Stimulated activated CD4-positive, alpha-beta T cell treated with anti-CD3 and anti-CD28 coated beads, Interleukin-15, amount 100 ng/mL, for 24 hours (primary cell): ENCODE measurements at places on chromosomes 3 and 15.

DNA sequence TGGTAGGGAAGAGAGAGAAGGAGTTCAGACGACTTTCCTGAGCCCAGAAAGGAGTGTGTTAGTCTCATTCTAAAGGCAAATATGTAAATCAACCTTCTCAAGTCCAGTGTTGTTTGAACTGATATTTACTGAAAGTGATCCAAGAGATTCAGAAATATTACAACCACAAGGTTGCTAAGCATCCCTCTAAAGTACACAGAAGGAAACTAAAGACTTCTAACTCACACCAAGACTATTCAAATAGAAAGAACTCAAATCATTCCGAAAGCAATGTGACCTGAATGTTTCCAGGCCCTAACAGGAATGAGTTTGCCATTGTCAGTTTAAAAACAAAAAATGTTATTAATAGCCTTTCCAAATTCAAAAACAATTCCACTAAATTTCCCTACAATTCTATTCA is 56.9 kb upstream of the VGLL3 start:
- no peak for DNase-seq

- no peak for DNase-seq
These were observed 6.4 kb upstream of the ADAM10 start for GRCh38 chr15:58755956-58756355.

DNA sequence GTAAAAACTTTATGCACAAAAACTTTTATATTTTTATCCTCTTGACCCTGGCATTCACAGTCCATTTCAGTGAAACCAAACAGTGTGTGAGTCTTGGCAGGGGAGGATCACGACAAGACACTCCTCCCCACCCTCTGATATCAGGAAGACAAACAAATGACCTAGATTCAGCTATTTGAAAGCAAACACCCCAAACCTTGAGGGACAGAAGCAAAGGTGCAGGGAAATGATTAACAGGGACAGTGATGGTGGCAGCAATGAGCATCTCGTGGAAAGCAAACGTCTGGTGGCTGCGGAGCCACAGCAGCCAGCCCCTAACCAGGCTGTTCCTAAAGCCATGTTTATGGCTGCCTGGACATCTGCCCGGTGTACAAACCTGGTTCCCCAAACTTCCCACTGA is 52.1 kb downstream of the FSIP1 start:
- DNase-seq, result no peak

DNA sequence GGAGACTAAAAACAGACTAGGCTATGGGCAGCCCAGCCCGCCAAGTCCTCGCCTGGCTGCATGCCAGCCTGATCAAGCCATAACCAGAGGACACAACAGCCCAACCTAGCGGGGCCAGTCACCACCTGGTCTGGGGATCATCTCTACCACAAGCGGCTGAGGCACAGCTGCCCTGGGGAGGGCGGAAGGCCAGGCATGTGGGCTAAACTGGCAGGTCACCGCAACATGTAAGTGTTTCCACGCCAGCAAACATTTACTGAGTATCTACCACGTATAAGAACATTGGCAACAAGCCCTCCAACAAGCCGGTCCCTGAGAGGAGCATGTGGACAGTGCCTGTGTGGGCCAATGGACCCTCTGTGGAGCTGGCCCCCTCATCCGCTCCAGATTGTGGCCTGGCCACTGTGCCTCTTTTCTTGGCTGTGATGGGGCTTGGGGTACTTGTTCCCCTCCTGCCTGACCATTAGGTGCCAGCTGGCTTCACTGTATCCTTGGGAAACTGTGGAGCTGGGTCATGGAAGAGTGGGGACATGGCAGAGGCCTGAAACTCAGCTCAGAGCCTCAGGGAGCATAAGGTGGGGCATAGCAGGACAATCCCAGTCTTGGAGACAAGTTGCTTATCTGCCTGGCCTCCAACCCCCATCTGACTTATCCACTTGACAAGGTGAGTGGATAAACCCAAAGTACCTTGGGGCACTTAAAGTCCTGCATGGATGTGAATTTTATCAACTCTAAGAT is 9.0 kb downstream of the UBXN7 start:
- DNase-seq, result no peak

- no peak for DNase-seq
These were observed 60.9 kb downstream of the MGLL start for GRCh38 chr3:127761441-127761801.

- no peak for DNase-seq
These were observed 126.4 kb downstream of the GREM1 start for GRCh38 chr15:32844118-32844711.

- no peak for DNase-seq
These were observed 95.8 kb downstream of the BDH1 start for GRCh38 chr3:197460002-197460401.

GRCh38 chr3:141864281-141864970 is 12.0 kb upstream of the ATP1B3 start:
- DNase-seq, result no peak

DNA sequence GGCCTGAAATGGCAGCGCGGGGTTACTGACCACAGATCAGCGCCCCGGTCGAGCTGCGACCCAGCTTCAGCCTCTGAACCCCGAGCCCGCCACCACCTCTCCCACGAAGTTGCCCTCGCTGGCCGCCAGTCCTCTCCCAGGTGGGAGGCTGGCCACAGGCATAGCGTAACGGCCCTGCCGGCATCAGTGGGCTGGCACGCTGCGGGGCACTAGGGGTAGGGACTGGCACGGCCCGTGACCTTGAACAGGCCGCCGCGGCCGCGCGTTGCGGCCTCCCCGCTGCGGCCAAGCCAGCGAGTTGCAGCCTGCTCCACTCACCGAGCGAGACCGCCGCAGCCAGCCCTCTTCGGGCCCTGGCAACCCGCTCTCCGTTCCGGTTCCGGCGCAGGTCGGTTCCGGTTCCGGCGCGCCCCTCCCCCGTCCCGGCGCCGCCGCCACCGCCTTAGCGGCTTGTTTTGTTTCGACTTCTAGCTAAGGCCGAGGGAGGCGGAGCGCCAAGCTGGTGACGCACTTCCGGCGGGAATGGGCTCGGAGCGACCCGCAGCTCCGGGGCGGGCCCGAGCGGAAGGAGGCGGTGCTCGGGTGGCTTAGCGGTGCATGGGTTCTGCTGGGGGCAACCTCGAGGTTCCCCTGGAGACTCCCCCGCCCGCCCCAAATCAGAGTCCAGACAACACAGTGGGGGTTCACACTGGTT is at the start of gene USP19:
Gene USP19, minus strand, starts transcription at position 386 of the 694 bp plus-strand sequence. CDS start 1,678 bp downstream, outside the sequence.
- peak; percentile 96 for DNase-seq

DNA sequence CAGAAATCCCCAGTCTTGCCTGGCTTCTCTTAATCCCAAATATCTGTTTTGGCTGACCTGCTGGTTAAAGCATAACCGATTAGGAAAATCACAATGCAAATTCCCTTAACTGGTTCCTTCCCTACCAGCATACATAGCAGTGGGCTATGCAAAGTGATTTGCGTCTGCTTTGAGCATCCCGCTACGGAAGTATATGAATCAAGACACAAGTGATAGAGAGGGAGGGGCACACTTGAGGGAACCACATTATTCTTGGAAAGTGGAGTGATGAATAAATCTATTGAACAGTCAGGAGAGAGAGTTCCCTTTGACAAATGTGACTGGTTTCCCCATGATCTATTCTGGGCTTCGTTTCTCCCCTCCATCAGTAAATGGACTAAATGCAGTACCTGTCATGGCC is 119.6 kb upstream of the C15orf61 start:
- DNase-seq, result no peak

DNA sequence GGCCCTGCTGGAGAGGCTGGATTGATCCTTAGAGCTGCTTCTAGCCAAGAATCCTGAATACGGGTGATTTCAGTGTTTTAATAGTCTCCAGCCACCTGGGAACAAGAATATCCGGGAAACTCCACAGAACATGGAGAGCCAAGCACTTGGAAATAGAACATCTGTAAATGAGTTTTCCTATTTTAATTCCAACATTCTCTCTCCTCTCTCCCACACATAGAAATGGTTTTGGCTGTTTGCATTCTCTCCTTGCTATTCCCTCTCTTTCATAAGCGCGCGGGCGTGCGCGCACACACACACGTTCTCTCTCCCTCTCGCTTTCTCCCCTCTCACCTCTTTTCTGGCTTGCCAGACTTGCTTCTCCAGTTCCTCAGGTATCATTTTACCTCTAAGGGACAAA is 50.6 kb downstream of the GADL1 start:
- DNase-seq, result no peak

GRCh38 chr3:172167892-172168648 is 128.7 kb downstream of the FNDC3B start:
- DNase-seq, result no peak

- no peak for DNase-seq
These were observed 184.5 kb downstream of the FHIT start for GRCh38 chr3:61066800-61067199.

DNA sequence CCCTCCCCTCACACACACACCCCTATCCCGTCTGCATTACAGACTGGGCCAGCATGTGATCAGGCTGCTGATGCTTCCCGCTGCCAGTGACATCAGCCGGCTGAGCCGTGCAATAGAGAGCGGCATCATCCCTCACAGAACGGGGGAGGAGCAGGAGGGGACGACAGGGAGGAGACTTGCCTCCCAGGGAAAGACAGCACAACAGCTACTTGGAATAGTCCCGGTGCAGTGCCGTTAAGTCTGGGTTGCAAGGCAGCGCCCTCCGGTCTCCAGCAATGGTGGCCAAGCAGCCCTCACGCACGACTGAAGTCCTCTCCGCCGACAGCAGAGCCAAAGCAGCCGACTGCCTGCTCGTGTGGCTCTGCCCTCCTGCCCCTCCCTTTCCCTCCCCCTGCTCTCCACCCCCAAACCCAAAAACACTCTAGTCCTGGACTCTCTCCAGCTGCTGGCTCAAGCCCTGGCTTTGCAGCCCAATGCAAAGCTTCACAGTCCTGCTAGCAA is 31.5 kb upstream of the RPS17 start:
- DNase-seq, result no peak

DNA sequence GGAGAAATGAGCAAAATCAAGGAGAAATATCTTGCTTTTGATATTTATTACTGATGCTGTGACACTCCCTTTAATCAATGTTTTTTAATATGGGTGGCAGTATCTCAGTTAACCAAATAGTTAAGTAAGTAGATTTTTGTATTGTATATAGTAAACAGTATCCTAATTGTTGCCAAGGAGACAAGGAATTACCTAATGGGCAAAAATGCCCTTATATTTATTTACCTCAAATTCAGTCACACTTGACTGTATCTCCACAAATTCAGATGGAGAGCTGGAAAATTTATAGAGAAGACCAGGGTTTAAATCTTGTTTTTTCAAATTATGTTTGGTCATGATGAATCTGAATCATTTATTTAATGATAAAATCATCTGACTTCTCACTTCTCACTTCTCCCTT is 3.6 kb upstream of the CHD2 start:
- DNase-seq, result no peak

DNA sequence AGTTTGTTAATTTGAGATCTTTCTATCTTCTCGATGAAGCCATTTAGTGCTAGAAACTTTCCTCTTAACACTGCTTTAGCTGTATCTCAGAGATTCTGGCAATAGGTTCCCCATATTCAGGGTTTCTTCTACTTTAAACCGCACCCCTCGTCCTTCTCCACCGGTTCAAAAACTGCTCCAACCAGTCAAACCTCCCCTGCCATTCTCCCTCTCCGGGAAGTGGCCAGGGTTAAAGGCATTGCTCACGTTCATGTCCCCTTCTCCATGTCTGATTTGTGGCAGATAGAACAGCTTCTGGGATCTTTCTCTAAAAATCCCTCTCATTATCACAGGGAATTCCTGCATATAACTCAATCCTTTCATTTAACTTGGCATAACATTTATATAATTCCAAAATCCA is 14.4 kb downstream of the ALDH1L1 start:
- DNase-seq, result no peak

- DNase-seq, result no peak
These were observed 17.5 kb upstream of the NMD3 start for GRCh38 chr3:161203485-161204098.

DNA sequence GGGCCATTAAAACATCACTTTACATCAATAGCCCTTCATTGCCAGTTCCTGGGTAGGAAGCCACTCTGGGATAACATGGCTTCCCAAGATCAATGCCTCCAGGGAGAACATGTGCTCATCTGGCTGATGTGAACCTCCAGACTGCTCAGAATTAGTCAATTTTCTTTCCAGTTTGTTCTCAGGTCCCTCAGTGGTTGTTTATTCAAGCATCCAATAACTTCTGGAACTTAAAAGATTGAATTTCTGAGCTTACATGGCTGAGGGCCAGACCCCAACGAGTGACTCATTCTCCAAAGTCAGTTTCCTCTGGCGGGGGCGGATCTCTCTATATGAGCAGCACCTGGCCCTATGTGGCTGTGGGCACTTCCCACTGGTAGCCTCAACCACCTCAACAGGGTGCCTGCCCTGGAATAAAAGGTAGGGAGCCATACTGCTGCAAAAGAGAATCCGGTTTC is 34.0 kb downstream of the LYZL4 start:
- DNase-seq, result peak; percentile 76

DNA sequence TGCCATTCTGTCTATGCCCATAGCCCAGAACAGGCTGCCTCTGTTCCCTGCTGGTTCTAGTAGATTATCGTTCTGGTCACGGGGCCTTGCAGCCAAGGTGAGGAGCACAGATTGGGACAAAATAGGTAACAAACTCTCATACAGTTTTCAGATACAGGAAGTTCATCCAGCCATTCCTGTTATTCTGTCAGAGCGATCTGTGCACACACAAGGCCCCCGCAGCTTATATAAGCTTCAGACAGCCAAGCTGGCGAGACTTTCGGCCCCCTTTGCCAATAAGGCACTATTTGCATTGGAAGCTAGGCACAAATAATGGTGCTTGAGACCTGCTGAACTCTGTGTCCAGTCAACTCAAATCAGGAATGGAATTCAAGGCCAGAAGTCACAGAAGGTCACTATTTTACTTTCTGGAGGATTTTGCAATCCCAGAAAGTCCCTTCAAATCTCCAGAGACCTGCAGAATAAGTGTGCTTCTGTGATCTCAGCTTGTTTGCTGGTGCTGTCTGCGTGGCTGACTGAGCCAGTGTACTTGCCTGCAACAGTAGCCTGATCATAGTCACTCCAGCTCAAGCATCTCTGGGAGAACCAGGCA is 69.4 kb downstream of the BFSP2 start:
- no peak for DNase-seq

DNA sequence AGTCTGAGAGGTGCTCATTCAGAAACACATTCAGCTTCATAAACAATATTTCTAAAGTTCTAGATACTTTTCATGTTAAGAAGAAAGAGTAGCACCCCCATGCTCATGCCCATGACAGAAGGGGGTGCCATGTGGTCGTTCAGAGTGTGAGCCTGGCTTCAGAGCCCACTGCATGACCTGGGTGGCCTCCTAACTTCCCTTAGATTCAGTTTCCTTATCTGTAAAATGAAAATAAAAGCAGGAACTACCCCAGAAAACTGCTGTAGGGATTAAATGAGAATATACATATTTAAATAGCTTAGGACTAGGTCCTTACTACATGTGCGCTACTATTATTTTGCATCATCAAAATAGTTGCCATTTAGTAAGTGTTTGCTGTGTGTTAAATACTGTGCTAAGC is 69.2 kb downstream of the ABHD5 start:
- DNase-seq, result no peak
